ENCODE measurements at places on chromosomes 4 and X.
A peak's percentile ranks its signal among the peaks of the same experiment; 100 is the strongest.

GRCh38 chrX:136336623-136337022 lies 35.9 kb downstream of the ADGRG4 start:
- no peak for ATAC-seq

- no peak for ATAC-seq
Observed at GRCh38 chr4:159855731-159856130, 752.9 kb downstream of the RAPGEF2 start.

GRCh38 chr4:7392438-7393421 lies 42.0 kb downstream of the PSAPL1 start:
- ATAC-seq, result no peak

GRCh38 chr4:79551555-79551954 lies 143.5 kb upstream of the GK2 start:
- no peak for ATAC-seq

DNA sequence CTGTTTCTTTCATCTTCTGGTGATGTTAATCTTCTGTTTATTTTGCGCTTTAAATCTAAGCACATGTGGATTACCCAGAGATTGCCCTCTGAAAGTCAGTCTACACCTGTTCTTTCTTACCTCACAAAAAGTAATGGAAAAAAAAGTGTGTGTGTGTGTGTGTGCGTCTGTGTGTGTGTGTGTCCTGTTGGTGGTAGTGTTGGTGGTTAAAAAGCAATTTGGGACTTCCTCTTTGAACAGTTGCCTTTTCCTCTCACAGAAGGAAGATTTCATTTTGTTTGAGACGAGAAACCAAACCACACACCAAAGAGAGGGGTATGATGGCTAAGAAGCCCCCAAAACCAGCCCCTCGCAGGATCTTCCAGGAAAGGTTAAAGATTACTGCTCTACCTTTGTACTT lies at the start of gene STAP1:
STAP1 (plus strand) TSS at position 235 of the 400 bp plus-strand sequence; CDS start at position 318, 83 bp downstream.
- no peak for ATAC-seq

DNA sequence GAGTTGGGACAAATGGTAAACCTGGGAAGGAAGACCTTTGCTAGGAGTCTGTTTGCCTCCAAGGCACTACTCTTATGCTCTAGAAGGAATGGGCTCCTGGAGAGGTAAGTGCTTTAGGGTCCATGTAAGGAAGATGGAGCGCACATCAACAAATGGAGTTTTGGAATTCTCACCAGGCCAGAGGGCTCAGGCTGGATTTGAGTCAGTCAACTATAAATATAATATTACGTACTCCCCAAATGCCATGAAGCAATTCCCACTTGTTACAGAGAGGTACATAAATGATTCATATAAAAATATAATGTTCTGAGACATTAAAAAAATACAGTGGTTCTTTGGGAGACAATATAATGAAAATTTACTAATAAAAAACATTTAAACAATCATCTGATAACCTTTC lies 1.6 kb upstream of the SLC9B1 start:
- no peak for ATAC-seq

- ATAC-seq, result no peak
Observed at GRCh38 chr4:81221303-81222081, 6.5 kb upstream of the PRKG2 start.

DNA sequence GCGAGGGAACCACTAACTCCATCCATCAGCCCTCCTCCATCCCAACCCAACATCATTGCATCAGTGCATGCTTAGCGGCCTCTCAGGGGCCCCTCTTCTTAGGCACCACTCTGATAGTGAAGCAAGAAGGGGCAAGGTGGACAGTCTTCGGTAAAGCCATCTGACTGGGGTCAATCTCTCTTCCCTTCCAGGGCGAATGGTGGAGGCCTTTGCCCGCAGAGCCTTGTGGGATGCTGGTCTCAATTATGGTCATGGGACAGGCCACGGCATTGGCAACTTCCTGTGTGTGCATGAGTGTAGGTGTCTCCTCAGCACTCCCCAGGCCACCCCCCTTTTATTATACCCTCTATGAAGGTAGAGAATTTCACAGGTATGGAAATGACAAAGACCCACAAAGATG lies 18.8 kb upstream of the SASH3 start:
- no peak for ATAC-seq

GRCh38 chrX:120625371-120625770 lies 4.5 kb downstream of the C1GALT1C1 start:
- no peak for ATAC-seq

DNA sequence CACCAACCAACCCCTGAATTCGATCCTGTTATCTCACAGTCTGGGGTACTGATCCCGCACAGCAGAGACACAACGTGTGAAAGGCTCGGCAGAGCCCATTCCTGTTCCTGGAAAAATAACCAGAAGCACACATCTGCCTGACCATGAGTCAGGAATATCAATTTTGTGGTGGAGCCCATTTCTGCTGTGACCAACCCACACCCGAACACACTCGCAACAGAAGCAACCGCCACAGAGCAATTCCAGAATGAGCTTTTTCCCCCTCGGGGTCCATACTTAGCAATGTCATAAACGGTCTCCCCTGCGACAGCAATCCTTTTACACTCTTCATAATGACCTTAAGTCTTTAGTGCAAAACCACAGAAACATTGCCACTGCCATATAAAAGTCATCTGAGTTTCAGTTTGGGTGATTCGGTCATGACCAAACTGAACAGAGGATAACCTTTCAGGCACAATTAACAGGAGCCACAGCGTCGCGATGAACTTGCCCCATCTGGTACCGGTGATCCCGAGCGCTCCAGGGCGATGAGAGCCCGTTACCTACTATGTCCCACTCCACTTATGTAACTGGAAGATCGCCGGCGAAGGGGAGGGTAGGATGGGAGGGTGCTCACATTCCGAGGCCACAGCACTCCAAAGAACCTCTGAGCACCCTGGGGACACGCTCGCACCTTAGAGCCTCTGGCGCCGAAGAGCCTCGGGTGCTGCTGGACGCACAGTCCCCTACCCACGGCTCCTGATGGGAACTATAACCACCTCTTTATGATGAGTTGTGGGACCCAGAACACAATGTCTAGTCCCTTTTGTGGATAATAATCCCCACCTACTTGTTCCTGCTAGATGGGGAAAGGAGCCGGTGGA lies 1.1 kb downstream of the MECP2 start:
- ATAC-seq, result peak; percentile 33

GRCh38 chr4:175827516-175827915 lies 15.5 kb upstream of the GPM6A start:
- no peak for ATAC-seq

DNA sequence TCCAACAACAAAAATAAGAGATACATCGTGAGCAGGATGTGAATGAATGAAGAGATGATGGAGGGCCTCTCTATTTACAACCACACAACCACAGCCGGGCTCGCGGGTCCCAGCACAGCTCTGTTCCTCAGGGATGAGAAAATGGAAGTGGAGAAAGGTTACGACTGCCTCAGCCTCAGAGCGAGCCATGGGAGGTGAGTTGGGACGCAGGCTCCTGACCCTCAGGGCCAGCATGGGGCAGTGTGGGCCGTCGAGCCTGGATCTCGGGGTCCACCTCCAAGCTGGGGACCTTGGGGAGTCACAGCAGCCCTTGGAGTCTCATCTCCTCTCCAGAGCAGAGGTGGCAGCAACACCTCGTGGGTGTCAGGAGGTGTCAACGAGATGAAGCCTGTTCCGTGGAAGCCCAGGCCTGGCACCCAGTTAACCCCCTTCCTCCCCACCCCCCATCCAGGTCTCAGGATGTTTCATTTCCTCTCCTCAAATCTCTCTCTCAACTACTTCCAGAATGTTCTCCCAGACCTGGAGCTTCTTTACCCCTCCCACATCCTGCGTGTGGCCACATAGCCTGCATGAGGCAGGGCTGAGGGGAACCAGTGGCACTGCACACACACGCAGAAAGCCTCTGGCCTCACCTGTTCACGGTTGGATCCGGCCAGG lies 25.9 kb downstream of the C4orf50 start:
- no peak for ATAC-seq

- no peak for ATAC-seq
Observed at GRCh38 chr4:2378898-2379297, 39.5 kb downstream of the ZFYVE28 start.

DNA sequence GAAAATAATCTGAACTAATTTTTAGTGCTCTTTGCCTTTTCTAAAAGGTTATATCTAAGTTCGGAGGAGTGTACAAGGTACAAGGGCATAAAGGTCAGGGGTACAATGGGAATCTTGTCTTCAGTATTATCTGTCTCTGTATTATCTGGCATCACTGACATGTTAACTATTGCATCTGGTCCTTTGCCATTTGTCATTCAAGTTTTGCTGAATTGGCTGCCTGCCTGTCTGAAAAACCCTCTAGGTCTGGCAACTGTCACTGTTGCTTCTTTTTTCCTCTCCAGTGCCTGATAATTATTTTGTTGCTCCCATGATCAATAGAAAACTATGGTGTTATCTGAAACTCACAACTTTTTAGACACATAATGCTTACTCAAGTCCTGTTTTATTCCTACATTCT lies 112.5 kb upstream of the STK26 start:
- ATAC-seq, result no peak

- ATAC-seq, result no peak
Observed at GRCh38 chr4:82515705-82516104, 46.1 kb downstream of the TMEM150C start.

- ATAC-seq, result no peak
Observed at GRCh38 chrX:152866386-152866785, 31.5 kb upstream of the ZNF185 start.

DNA sequence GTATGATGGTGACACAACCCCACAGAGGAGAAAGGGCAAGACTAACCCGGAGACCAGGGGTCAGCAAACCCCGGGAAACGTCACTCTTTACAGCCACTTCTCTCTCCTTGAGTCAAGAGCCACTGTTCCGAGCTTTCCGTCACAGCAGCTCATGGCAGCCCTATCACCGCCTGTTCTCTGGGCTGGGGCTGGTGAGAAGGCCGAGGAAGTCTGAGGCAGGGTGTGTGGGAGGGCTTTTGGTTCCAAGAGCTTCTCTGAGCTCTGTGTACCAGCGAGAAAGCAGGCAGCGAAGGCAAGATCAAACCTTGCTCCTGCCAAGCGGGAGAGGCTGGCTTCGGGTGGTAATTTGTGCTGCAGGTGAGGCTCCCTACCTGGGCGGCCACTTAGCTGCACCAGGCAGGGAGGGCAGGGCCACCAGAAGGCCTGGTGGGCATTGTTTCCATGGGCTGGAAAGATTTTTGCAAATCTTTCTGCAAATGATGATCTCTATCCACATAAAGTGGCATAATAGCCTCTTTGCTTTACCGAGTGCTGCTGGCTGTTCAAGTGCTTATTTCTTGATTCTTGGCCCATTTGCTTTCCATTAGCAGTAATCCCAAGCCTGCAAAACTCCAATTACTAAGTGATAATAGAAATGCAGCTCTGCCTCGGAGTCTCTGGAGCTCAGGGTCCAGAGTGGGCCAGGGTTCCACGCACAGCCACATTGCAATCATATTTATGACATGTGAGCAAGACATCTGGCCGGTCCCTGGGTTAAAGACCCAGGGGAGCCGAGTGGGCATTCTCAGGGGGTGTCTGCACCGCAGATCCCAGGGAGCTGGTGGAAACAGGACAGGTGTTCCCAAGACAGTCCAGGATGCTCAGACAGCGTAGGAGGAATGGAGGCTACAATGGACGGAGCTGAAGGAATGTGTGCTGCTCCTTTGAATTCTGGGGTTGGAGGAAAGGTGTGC lies 41.5 kb downstream of the DCTD start:
- no peak for ATAC-seq

- no peak for ATAC-seq
Observed at GRCh38 chr4:136103616-136104015, 1428.7 kb downstream of the PCDH18 start.

- ATAC-seq, result no peak
Observed at GRCh38 chr4:33948921-33949320, 2295.4 kb downstream of the ARAP2 start.

GRCh38 chr4:8687083-8687482 lies 94.5 kb downstream of the CPZ start:
- ATAC-seq, result no peak

GRCh38 chr4:154041640-154042039 lies 252.8 kb upstream of the SFRP2 start:
- no peak for ATAC-seq

- ATAC-seq, result no peak
Observed at GRCh38 chrX:134407065-134407376, 52.9 kb upstream of the HPRT1 start.

- no peak for ATAC-seq
Observed at GRCh38 chrX:124925681-124926080, 394.0 kb upstream of the TEX13C start.

- no peak for ATAC-seq
Observed at GRCh38 chrX:85017721-85018120, 14.0 kb downstream of the APOOL start.

DNA sequence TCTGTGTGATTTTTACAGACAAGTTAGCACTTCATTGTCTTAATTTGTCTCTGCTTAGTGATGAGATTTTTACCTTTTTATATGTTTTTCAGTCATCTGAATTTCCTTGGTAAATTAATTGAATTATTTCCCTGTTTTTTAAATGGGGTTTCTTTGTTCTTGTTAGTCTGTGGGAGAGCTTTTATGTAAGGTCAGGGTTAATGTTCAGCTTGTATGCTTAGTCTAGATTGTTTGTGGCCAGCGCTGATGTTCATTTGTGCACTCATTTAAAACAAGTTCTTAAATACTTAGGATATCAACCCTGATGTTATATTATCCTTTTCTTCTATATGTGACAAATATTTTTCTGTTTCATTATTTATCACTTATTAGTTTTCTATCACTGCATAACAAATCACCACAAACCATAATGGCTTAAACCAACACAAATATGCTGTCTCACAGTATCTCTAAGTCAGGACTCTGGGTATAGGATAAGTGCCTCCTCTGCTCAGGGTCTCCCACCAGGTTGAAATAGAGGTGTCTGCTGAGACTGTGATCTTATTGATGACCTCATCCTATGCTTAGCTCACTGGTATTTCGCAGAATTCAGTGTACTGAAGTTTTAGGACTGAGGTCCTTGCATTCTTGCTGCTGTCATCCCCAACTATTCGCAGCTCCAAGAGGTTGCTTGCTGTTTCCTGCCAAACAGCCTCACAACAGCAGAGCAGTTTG lies 53.2 kb downstream of the ATP10D start:
- no peak for ATAC-seq

DNA sequence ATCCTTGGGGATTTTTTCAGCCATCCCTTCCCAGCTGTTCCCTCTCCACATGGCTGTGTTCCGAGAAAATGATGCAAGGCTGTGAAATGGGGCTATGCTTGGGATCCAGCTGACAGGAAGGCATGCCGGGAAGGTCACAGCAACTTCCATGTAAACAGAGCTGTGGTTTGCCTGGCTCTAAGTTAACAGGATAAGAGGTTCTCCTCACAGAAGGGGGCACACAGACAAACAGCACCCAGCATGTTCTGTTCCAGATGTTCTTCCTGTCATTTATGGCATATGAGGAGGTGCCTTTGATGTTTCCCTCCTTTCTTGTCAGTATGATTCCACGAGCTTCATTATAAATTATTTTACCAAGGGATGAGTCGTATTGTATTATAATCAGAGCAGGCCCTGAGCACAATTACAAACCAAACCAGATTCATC lies 220.7 kb downstream of the ANTXR2 start:
- no peak for ATAC-seq

DNA sequence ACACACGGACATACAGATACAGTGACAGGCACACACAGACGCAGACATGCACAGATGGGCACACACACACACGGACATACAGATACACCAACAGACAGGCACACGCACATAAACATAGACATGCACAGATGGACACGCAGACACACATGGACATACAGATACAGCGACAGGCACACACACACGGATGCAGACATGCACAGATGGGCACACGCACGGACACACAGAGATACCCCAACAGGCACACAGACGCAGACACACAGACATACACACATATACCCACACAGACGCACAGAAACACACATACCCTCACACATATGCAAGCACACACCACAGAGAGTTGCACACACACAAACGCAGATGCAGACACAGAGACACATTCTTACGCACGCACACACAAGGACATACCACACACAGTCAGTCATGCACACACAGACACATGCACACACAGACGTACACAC lies 24.4 kb upstream of the SLC25A6 start:
- no peak for ATAC-seq
